ENCODE measurements at places on chromosomes 2 and 18.

GRCh38 chr2:141534666-141535362 is 596.0 kb downstream of the LRP1B start:
- DNase-seq, result no peak

DNA sequence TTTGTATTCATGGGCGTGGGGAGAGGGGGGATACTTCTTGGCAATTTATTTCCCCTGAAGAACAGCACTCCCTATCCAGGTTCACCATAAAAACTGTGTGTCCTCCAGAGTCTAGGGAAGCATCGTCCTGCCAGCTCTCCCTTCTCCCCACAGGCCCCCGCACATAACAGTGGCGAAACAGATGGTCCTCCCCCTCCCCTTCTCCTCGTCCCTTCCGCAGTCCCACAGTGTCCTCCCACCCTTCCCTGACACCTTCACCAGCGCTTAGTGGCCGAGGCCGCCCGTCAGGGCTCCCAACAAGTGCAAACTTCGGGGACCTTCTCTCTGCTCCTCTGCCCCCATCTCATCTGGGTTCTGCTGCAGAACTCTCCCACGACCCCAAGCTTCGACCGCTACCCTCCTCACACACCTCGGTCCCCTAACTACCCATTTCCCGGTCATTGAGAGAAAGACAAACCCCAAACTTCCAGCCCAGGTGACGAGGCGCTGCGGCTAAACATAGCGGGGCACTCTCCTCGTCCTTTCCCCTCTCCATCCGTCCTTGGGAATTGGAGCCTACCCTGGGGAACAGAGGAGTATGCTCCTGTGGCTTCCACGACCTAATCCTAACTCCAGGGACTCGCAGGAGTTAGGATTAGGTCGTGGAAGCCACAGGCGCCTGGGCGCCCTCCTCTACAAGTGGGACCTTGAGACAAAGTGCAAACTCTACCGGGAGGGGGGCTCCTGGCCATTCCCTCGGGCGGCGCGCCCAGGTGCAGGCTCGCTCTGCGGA is 971 bp downstream of the ZNF385B start:
- DNase-seq, result no peak

DNA sequence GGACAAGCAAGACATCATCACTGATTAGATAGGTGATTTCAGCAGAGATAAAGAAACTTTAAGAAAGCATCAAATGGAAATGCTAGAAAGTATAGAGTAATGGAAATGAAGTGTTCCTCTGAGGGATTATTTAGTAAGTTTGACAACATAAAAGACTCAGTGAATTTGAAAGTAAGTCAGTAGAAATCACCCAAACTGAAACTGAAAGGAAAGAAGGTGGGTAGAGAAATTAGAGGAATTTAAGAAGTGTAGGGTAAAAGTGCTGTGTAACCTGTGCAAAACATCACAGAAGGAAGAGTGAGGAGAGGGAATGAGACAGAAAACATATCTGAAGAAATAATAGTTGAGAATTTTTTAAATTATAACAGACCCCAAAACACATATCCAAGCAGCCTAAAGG is 343.1 kb downstream of the CBLN2 start:
- no peak for DNase-seq

DNA sequence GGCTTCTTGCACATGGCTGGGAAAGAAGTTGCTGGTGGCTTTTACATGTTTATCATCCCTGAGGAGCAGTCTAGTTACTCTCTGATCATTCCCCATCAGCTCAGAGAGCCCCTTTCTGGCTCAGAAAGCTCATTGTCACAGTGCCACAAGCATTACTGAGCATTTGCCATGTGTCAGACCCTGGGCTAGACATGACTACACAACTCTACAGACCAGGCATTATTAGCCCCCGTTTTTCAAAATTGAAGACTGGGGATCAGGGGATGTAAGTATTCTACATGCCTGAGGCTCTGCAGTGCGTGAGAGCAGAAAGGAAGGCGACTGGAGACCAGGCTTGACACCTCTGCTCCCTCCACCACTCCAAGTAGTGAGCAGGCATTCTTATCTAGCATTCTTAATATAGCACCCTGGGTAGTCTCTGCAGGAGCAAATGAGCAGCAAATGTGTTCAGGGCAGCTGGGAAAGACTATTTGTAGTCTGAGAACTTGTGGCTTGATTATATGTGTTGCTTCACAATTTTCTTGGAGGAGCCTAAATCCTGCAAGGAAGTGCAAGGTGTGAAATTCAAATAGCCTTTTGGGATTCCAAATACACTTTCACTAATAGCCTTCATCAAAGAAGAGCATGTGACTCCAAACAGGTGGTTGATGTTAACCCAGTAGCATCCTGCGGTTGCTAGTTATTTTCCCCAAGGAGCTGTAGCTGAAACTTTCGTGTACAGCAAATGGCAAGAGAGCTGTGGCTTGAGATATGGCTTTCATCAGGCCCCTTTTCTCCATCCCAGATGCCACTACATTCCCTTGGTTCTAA is 143.2 kb downstream of the DDX1 start:
- no peak for DNase-seq

- DNase-seq, result no peak
These were observed 59.5 kb downstream of the MERTK start for GRCh38 chr2:111957872-111958354.

DNA sequence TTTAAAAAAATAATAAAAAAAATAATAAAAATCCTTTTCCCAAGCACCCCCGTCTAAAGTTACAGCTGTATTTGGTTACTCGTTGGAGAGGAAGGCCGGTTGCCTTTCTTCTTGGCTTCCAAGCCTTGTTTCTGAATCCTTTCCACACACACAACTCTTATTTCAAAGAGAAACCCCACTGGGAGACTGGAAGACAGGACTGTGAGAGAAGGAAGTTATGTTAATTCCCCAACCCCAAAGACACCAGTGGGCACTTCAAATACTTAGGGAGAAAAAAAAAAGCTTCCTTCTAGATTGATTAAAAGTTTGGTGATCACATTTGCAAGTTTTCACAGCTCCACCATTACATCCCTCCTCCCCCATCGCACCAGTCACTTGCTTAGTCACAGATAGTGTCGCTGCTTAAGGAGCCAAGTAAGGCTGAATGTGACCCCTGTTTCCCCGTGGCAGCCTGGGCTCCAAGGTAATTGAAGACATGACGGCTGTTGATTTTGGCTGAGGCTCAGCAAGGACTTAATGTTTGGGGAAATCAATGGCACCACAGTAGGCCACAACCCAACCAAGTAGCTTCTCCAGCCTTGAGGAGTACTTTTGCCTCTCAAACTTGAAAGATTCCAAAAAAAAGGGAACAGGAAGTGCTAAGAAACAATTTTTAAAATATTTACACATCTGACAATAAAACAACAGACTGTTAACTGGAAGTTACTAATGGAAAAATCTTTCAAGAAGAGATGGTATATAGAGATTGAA is 40.8 kb upstream of the FRZB start:
- no peak for DNase-seq

- DNase-seq, result no peak
These were observed 5.9 kb downstream of the LMAN1 start for GRCh38 chr18:59353079-59353680.

- no peak for DNase-seq
These were observed 94.2 kb upstream of the DLGAP1 start for GRCh38 chr18:4549164-4549872.

DNA sequence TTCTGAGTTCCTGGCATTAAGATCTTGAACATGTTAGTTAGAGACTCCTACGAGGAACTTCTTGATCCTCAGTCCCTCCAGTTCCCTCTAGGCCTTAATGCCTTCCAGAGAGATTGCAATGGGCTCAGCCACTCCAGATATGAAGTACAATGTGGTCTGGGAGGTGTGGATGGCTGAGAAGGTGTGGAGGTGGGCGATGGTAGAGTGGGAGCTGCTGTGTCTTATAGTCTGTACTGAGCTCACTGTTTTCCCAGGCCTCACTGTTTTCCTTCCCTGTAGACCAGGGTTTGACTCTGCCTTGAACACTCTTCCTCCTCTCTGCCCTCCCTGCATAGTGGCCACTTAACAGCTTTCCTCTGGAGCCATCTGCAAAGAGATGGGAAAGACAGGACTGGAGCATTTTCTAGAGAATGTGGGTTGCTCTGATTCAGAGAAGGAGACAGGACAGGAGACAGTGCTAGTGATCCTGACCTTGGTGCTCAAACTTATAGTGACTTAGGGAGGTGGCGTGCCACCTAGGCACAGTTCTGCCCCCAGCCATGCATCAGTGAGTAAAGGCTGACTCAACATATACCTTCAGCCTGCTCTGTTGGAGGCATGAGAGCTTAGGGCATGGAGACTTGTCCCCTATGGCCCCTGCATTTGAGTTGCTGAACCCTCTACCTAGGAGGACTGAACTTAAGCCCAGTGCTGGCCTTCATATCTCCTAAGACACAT is 129.7 kb downstream of the TDRD15 start:
- no peak for DNase-seq

DNA sequence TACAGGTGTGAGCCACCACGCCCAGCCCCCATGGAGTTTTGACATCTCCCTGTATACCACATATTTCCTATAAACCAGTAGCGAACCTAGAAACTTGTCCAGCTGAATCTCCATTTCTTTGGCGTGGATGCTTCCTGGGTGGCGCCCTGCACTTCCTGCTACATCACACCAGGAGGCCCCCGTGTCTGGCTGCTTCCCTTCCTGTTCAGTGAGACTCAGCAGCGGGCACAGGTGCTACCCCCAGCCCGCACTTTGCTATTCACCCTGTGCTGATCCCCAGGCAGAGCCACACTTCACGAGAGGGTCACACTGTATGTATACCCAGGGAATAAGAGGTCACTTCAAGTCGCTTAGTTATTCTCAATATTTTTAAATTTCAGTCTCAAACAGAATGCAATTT is 35.0 kb downstream of the CYP27C1 start:
- DNase-seq, result no peak

DNA sequence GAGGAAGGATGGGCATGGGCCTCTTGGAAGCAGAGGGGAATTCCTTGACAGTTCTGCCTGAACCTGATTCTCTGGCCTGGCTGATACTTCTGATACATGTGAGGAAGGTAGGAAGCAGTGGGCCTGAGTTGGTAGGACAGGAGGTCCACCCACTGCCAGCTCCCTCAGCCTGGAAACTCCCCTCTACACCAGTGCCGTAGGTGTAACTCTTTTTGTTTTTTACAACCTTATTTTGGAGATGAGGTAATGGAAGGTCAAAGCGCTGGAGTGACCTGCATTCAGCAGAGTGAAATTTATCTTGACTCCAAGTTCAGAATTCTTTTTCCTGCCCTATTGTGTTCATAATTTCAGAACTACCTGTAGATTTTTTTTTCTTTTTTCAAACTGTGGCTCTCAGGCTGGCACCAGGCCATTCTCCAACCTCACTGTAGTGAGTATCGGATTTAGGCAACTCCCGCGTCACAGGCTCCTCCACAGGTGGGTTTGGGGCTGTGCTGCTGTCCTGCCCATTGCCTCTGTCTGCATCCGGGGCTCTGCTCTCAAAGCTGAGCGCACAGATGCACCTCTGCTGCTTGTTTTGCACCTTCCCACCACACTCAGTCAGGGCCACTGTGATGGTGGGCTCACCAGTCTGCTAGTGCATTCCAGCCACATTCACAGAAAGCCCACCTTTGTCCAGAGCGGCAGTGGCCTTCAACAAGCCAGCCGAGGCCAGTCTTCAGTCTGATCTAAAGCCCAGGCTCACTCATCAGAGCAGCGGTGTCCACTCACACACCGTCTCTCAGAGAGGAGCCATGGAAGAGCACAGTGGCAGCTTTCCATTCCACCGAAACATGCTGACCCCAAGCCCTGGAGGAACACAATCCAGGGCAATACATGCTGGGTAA is 87.2 kb downstream of the UXS1 start:
- DNase-seq, result no peak
